KG1 (cell line): ENCODE measurements at places on chromosomes 2 and 18.

GRCh38 chr18:6757931-6758330, 28.4 kb downstream of the ARHGAP28 start:
- DNase-seq, result no peak

GRCh38 chr2:70767699-70768589, at the start of gene ADD2:
ADD2 (minus strand) TSS chr2:70768200; CDS start chr2:70706408, 61,792 bp downstream.
- DNase-seq, result no peak

- no peak for DNase-seq
Observed at GRCh38 chr18:8858888-8859511, 153.6 kb downstream of the MTCL1 start.

GRCh38 chr2:84866122-84866521, 14.8 kb downstream of the TRABD2A start:
- DNase-seq, result no peak

GRCh38 chr18:11392292-11392691, 217.1 kb upstream of the SLC35G4 start:
- DNase-seq, result no peak

DNA sequence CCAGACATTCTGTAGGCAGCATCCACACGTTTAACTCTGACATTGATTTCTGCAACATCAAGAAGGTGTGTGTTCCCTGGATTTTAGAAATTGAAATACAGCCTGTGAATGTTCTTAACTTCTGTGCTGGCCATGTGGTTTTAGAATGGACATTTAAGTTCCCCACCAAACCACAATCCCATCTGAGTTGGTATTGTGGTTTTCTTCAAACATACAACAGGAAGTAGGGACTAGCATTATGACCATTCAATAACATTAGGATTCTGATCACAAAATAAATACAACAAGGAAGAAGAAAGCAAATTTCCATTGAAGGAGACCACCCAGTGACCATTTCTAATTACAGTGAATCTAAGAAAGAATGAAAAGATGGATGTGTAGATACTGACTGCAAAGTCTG, 51.2 kb downstream of the MAP3K20 start:
- no peak for DNase-seq

DNA sequence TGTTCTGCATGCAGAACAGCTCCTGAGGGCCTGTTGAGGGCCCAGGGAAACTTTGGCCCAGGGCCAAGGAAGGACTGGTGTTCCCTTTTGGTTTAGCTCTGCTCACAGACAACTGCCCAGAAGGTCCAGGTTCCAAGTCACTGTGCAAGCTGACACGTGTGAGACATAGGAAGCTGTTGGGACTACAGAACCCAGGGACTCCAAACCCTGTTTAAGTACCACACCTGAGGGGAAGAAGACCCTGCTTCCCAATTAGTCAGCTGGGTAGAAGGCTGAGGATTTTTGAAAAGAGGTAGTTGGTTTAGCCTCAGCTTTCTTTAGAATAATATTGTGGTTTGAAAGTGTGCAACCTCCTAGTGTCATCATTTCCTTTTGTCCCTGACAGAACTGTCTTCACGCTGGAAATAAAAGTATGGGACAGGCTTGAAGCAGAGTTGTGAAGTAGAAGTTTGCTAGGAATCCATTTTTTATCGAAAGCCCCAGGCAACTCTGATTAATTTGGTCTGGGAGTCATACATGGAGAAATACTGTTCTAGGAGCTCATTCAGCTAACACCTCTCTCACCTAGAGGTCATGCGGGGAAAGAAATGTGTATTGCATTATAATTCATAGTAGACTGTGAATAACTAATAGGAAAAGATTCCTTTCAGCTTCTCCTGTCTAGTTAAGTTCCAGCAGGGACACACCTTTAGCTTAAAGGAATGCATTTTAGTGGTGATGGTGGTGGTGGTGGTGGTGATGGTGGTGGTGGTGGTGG, 19.9 kb upstream of the IL1RL1 start:
- DNase-seq, result peak; percentile 91

DNA sequence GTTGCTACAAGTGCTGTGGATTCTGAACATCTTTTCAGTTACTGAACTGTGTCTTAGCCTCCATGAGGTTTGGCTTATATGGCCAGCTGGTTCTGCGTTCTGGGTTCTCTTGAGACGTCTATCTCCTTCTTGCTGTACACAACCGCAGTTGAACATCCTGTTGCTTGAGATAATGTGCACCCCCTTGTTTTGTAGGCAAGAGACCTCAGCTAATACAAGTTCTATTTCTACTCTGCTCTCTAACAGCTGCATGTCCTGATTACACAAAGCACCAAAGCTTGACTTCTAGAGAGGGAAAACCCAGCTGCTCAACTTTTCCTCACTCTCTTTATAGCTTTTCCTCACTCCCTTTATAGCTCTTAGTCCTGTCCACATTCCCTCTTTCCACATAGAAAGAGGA, 176.0 kb downstream of the LTBP1 start:
- no peak for DNase-seq

DNA sequence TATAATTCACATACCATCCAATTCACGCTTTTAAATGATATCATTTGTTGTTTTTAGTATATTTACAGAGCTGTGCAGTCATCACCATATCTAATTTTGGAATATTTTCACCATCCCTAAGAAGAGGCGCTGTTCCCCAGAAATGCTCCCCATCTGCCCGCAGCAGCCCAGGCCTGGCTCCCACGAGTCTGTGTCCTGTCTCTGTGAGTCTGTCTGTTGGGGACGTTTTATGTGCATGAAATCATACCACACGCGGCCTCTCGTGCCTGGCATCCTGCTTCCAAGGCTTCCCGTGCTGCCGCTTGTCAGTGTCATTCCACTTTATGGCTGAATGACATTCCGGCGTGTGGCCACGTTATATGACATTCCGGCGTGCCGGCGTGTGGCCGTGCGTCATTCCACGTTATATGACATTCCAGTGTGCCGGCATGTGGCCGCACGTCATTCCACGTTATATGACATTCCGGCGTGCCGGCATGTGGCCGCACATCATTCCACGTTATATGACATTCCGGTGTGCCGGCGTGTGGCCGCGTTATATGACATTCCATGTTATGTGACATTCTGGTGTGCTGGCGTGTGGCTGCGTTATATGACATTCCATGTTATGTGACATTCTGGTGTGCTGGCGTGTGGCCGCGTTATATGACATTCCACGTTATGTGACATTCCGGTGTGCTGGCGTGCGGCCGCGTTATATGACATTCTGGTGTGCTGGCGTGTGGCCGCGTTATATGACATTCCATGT, 276.4 kb downstream of the TWIST2 start:
- DNase-seq, result no peak

DNA sequence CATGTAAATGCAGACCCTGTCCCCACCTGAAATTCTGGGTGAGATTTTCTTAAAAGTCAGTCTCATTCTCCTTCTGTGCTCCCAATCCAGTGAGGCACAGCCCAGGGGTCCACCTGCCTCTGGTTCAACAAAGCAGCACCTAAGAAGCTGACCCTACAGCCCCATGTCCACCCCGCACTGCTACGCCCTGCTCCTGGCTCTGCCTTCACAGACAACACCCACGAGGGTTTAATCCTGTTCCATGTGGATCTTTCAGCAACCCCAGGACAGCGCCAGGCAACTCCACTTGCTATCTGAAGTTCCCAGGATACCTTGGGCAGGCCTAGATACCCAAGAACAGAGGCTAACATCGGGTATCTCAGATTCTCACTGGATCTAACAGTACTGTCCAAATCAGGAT, 44.9 kb downstream of the HDLBP start:
- DNase-seq, result no peak

DNA sequence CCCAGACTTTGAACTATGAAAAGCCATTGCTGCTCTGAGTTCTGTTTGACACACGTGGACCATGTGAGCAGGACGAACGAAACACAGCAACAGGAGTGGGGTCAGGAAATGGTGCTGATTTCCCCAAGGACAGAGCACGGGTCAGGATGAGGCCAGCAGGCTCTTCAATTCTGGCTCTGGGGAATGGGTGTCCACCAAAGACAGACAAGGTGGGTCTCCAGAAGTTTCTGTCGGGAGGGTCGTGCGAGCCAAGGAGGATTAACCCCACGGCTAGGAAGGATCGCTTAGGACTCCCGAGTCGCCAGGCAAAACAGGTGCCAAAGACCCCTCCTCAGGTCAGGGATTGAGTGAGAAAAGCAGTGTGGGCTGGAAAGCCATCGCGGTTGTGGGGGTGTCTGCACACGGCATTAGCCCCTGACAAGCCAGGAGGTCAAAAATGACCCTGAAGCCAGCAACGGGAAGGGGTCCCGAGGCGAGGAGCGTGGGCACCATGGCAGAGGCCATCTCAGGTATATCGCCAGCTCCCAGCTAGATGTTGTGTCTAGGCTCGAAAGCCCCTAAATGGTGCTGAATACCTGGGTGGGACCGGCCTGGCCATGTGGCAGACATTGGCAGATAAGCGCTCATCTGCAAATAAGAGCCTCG, 213.9 kb upstream of the SALL3 start:
- DNase-seq, result no peak

DNA sequence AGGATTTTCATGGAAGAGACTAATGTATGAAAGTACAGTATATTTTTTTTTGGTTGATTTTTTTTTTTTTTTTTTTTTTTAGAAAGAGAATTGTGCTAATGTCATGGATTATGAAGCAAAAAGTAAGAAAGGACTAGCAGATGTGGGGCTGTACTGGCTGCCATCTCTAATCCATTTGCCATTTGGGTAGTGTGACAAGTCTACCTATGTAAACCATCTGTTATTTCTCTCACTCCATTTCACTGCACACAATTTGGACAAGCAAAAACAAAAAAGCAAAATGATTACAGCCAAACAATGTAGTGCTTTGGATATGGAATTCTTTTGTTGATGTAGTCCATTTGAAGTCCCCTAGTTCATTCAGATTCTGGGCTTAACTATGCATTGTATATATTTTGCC, 1355.4 kb downstream of the LRP1B start:
- DNase-seq, result no peak

GRCh38 chr2:108825736-108826135, 39.2 kb downstream of the CCDC138 start:
- no peak for DNase-seq

DNA sequence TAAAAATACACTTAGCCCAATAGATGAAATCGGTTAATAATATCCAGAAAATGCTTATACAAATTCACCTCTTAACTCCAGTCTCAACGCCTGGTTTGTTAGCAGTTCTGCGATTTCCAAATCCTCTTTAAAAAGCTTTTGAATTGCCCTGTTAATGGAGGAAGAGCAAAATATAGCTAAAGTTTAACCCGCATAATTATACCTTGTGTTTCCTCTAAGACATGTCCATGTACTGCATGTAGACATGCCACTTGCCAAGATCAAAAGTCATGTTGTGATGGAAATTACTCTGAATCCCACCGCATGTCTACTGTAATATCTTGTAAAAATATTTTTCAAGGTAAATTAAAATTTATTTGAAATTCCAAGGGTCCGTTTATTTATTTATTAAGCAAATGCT, 291.2 kb upstream of the LRP1B start:
- DNase-seq, result no peak

DNA sequence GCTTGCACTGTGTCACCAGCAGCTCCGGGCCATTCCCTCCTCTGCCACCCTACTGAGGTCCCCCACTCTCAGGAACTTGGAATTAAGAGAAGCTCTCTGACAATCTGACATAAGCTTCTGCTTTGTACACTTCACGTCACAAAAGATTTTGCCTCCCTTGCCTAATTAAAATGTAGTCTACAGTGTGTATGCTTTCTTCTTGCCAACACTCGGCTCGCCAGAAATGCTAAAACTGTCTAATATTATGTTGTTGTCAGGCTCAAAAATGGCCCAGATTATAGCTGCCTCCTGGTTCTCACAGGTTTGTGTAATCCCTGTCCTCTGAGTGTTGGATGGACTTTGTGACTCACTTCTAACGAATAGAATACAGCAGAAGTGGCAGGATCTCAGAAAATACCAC, 474.7 kb downstream of the MBD2 start:
- no peak for DNase-seq

DNA sequence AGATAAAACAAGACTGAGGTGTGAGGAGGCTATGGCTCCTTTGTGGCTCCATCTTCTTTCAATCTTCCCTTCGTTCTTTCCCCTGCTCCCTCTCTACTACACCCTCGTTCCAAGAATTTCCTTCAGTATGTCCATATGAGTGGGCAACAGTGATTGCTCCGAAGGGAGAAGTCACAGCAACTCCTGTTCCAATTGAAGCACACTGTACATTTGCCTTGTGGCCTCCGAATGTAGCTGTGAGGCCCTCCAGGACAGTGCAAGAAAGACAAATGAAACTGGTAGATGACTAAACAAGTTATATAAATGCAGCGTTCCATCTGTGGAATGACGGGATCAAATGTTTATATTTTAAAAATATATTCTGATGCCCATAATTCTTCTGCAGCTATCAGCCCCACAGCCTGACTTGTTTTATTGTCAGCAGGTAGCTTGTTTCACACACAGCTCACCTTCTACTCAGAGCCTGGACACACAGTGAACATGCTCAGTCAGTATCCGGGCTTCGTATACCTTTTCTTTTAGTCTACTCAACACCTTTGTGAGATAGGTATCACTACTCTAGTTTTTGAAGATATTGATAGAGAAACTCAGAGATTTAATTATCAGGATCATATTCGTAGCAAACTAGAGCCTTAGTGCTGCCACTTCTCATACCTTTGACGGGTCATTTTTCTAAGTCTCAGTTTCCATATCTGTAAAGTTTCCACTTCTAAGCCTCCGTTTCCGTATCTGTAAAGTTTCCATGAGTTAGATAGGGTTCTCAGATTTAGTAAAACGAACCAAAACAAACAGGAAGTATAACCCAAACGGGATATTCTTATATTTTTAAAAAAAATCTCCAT, 216.7 kb upstream of the STON1 start:
- DNase-seq, result no peak

- DNase-seq, result no peak
Observed at GRCh38 chr2:14752295-14752694, 119.8 kb downstream of the LRATD1 start.

DNA sequence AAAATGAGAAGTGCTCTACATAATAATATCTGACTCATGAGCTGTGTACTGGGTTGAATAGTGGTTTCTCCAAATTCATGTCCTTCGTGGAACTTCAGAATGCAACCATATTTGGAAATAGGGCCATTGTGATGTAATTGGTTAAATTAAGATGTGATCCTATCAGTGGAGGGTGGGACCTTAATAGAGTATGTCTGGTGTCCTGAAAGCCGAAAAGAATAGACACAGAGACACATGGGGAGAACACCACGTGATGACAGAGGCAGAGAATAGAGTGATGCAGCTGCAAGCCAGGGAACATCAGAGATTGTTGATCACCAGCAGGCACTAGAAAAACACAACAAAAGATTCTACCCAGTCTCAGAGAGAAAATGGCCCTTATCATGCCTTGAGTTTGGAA, 310.1 kb downstream of the EXOC6B start:
- DNase-seq, result no peak

GRCh38 chr18:2882201-2882600, 35.4 kb downstream of the EMILIN2 start:
- DNase-seq, result no peak

GRCh38 chr2:58709687-58710354, 468.7 kb upstream of the FANCL start:
- DNase-seq, result no peak
